ENCODE measurements at places on chromosomes 3 and 15.

DNA sequence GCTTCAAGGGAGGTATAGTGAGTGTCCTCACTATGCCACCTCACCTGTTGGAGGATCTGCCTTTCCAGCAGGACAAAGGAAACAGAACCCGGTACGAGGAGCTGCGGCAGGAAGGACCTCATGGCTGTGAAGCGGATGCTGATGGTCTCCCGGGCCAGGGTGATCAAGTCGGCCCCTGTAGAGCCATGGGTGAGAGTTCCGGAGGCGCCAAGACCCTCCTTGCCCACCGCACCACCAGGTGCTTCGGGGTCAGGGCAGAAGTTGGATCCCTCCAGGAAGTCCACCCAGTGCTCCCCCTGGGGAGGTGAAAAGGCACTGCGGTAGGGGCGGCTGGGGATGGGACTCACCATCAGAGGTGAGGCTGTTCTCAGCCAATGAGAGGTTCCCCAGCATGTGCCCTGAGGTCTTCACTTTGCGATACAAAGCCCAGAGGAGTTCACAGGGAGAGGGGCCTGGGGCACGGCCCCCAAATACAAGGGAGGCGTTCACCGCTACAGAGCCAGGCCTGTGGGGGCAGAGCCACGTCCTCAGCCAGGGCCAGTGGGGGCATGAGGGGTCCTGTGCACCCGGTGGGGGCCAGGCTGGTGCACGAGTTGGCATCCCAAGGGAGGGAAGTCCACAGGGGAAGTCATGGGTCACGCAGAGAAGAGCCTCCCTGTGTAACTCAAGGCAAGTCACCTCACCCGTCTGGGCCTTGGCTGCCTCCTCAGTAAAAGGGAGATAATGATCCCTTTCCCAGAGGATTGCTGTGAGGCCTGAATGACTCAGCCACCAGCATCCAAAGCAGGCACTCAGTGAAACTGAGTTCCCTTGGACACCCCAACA lies 27.7 kb downstream of the C15orf39 start:
- no peak for DNase-seq

DNA sequence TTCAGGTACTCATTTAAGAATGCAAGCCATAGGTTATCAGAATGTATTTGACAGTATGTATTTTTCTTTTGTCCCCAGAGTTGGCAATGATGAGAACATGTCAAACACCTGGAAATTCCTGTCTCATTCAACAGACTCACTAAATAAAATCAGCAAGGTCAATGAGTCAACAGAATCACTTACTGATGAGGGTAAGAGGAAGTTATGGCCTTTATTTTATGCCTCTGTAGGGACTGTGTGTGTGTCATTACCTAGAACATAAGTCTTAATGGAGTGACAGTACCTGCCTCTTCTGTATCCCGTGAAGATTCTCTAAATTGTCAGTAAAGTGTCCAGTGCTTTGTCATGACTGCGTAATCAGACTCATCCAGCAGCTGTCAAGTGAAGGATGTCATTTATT lies 77.5 kb downstream of the KLHL25 start:
- DNase-seq, result no peak

GRCh38 chr3:190032923-190033322 lies 87.8 kb downstream of the P3H2 start:
- DNase-seq, result no peak

DNA sequence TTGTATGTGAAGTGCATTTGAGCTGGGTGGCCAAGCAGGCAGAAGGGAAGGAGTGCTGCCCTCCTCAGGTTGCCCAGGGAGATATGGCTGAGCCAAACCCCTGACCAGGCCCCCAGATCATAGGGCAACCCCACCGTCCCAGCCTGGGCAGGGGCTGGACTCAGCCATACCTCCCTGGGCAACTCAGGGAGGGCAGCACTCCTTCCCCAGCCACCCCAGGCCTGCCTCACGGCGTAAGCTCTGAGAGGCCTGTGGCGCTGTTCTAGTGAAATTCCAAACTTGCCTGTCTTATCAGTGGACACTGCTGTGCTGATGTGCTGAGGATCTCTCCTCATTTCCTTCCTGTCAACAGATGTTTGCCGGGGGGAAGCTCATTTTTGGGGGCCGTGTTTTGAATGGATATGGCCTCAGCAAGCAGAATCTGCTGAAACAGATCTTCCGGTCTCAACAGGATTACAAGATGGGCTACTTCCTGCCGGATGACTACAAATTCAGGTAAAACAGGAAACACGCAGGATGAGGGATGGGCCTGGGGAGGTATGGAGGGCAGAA lies 57.6 kb upstream of the FGD5 start:
- no peak for DNase-seq

DNA sequence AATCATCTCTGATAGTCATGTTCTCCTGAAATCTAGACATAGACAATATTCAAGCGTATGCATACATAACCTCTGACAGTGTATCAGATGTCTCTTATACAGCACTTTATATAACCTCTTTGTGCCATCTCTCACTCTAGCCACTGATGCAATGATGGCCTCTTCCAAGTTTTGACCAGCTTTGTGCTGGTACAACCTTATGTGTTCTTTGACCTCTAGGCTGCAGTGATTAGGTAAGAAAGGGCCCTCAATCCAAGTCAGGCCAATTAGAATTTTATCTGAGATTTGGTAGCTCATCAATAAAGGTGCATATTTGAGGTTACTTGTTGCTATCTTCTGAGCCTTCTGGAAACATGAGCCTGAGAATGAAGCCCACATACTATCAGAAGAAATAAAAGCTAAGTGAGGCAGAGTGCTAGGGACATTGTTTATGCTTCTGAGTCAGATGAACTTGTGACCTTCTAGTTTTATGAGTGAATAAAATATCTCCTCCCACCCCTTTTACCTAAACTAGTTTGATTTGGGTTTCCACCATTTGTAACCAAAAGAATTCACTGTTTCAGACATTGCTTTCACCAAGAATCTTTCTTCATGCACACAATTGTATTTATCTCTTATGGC lies 283.2 kb upstream of the SUCLG2 start:
- no peak for DNase-seq

DNA sequence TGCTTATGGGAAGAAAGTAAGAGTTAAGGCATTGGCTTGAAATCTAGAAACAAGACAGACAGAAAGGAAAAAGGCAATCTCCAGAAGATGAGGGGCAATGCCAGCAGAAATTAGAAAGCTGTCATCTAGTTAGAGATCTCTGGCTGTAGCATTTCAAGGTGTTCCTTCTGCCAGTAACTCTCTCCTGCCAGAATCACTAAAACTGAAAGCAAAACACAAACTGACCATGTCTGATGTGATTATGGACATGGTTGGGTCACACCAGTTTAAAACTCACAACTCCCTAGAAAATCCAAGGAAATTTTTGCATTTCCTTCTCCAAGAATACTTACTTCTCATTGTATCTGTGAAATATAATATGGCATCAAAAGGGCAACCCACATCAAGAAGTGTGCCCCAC lies 82.9 kb downstream of the LDHAL6B start:
- DNase-seq, result no peak

Measured in CD4-positive, alpha-beta T cell treated with Interleukin-21 for 1 hour (primary cell).